Stimulated activated CD4-positive, alpha-beta T cell treated with anti-CD3 and anti-CD28 coated beads, TNF-alpha, amount 100 ng/mL, for 24 hours (primary cell): ENCODE measurements at places on chromosomes 6 and 20.

DNA sequence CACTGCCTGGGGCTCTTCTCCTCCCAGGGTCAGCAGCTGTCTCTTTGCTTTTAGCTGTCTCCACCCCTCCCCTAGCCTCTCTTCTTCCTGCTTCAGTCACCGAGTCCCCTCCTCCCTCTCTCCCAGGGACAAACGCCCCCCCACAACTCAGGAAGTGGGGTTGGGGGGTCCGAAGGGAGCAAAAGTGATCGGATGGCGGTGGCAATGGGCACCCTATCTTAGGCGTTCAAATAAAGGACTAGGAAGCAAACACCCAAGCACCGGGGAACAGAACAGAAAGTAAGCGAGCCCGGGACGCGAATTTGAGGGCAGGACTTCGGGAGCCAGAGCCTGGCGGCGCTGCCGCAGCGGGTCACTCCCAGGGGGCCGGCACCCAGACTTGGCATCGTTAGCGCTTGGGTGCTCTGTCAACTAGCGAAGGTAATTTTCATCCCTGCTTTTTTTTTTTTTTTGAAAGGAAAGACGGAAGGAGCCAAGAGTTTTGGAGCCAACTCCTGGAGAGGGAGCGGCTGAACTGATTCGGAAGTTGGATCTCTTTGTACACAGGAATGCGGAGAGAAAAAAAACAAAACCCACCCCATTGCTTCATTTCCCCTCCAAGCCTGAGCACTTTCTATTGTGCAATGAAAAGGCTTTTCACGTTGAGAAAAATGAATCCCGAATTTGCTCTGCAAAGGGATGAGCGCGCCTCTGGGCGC is 815 bp upstream of the ITPR3 start:
- DNase-seq, result peak; percentile 32

DNA sequence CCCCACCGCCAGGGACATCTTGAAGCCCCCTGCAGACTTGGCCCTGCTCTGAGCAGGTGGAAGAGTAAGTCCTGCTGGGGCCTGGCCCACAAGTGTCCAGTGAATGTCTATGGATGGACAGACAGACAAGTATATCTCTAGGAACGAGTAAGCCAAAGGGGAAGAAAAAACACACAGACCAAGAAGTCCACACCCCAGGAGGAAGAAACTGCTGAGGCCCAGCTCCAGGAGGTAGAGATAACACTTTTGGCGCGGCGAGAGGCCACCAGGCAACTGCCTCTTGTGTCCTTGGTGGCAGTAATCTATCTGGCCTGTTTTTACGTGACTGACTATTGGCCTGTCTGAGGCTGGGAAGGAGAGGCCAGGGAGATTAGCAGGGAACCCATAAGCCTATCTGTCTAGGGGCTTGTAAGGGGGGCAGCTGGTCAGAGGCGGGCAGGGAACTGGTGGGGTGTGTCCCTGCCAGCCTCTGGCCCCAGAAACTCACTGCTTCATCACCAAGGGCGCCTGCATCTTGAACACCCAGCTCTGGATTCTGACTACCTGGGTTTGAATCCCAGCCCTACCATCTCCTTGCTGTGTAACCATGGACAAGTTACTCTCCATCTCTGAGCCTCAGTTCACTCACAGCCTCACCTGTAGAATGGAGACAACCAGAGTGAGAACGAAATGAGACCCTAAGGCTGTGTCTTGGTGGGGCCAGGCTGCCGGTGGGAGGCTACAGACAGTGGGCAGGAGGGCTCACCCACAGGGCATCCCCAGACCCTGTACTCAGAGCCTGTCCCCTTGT is 31.3 kb downstream of the C20orf203 start:
- no peak for DNase-seq

DNA sequence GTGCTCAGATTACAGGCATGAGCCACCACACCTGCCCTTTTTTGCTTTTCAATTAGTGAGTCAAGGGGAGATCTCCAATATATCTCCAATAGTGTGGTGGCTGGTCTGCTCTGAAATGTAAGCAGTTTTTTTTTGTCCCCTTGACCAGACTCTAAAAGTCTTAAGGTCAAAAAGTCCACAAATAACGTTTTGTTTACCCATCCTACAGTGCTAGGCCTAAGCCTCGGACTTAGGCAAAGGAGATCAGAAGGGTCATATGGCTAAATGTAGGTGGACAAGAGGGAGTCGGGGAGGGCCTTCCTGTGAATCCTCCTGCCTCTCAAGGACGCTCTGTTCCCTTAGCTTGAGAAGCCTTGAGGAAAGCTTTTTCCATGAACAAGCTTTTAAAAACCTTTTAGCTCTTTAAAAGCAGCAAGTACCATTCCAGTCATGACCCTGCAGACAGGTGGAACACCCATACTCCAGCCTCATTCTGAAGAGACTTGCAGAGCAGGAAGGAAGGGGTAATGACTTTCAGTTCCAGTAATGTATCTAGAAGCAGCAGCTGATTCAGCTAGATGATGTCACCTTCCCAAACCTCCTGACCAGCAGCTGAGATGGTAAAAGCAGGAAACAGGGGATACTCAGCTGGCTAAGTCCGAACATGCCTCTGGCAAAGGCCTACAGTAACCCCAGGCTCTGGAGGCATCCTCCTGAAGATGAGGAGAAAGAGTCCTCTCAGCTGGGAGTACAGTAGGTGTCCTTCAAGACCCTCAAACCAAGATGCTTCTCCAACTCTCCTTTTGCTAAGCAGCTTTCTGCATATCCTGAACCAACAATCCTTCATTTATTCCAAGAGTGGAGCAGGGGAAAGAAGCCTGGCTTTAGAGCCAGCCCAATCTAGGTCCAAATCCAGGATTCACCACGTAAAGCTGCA is 23.6 kb downstream of the BCL2L1 start:
- DNase-seq, result no peak

DNA sequence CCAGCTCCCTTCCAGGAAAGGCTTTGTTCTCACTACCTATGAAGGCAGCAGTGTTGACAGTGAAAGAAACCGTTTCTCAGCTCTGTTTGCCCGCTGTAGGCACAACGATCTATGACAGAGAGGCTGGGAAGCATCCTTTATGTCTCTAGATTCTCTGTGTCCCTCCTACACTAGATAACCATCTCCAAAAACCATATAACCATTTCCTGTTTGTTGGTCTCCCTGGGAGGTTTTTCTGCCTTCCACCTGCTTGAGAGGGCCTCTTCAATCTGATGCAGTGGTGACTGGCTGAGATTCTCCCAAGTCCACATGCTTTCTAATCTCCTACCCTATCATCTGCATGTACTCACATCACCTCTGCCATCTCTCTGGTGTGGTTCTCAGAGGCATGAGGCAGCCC is 32.0 kb upstream of the TMEM217 start:
- peak; percentile 0 for DNase-seq

DNA sequence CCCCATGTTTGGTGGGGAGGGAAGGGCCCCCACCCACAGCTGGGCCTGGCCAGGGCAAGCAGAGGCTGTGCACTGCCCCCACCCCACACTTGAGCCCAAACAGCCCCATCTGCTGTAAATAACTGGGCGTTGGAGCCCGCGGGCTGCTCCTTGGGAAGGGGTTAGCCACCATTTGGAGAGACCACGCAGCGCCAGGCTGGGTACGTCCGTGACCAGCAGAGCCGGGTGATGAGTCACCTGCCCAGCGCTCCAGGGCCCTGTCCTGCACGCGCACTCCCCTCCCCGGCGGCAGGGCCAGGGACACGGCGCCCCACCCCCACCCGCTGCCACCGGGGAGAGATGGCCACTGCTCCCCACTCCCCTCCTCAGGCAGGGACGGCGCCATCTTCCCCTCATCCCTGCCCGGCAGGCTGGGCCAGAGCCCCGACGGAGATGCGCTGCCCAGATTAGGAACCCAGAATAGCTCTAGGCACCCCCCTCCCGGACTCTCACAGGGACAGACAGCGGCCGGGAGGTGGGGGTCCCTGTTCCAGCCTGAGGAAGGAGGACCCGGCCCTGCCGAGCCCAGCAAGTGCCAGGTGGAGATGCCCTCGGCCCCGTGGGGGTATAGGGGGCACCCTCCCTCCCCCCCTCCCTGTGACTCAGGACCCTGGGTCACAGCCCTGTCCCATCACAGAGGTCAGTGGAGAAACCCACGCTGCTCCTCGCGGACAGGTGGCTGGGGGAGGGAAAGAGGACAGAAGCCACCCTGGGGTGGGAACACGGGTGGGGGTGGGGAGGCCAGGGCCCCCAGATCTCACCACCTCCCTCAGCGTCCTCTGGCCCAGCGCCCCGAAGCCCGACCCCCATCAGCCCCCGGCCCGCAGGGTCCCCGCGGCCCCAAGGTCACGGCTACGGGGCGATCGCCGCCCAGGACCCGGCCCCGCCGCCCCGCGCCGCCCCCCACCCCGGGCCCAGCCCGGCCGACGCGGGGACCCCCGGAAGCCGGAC is 642 bp downstream of the EEF1A2 start:
- no peak for DNase-seq

DNA sequence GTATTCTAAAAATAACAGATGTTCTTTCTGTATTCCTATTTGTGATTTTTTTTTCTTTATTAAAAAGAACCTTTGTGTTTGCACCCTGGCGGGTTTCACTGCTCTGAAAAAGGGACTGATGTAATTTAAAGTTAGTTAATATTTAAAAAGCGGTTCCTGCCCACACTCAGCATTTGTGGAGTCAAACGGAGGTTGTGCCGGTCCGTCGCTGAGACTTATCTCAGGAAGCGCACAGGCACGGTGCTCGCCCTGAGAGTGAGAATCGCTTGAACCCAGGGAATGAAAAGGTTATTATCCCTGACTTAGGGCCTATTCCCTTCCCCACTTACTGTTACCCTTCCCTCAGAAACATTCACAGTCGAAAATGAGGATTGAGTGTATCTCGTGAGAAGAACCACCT is 366.7 kb downstream of the THBS2 start:
- DNase-seq, result no peak

DNA sequence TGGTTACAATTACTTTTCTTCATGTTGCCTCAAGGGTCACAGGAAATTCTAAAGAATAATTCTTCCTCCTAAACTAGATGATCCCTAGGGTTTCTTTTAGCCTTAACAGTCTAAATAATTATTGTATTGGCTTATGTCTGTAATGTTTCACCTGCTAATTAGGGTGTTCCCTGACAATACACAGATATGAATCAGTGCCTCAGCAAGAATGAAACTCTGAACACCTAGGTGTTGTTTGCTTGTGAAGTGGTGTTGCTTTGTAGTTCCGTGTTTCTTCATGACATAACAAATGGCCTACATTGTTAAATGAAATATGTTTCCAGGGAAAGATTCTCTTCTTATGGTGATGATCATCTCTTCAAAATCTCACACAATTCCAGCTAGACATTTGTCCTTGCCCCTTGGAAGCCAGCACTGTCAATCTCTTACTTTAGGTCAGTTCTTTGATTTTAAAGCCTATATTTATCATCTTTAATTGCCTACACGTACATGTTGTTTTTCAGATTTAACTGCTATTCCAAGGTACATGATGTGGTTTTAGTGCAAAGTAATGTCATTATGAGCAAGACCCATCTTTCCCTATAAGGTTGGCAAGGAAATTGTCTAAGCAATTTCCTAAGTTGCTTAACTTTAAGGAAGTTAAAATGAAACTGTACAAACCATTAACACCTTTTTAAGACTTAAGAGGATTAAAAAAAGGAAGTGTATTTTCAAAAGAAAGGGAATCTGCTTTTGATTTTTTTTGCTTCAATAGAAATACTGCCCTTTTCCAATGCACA is 111.9 kb downstream of the TBC1D7 start:
- no peak for DNase-seq

DNA sequence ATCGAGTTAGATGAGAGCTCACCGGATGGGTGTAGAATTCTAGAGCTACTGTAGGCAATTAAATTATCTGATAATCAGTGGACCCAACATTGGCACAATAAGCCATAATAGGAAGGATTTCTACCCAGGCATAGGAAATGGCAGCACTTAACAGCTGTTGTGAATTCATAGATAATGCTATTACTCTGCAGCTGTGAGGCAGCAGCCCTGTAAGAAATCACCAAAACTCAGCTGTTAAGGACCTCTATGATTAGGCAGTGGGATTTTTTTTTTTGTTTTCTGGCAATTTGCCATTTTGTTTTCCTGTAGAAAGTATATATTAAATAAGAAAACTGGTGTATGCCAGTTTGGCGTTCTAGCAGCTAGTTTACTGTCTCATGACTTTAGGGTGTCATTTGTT is 609.1 kb upstream of the SLC35B3 start:
- DNase-seq, result no peak

DNA sequence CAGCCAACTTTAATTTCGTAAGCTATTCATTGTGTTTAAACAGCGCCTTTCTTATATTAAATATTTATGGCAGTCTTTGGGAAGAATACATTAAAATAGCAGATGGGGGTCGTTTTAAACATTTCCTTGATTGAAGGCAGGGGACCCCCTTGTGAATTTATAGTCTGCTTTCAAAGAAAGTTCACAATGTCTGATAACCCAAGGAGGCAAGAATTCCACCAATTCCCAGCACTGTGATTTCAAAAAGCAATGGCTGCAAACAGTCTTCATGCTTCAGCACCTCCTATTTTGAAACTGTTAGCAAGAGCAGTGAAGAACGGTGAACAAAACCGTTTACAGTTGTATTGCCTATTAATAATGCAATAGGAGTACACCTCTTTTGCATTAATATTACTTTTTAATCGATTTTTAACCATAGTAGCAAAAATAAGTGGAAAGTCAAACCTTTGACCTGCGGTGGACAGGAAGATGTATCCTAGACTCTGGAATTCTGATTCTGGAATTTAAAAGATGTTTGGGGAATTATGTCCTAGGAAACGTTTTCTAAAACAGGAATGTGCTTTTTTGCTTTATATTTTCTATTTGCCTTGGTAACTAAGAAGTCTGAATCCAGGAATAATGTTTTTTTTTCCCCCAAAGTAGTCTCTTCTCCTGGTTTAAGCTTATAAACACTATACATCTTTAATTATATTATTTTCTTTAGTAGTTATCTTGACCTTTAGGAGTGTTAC is 393.0 kb downstream of the CDKAL1 start:
- no peak for DNase-seq

GRCh38 chr6:14641423-14642135 is 524.0 kb downstream of the CD83 start:
- DNase-seq, result no peak

GRCh38 chr6:36784376-36784636 is 54.9 kb downstream of the CPNE5 start:
- no peak for DNase-seq

GRCh38 chr6:169087443-169088041 is 166.1 kb downstream of the THBS2 start:
- no peak for DNase-seq
